ENCODE measurements at places on chromosomes 12 and 14.

DNA sequence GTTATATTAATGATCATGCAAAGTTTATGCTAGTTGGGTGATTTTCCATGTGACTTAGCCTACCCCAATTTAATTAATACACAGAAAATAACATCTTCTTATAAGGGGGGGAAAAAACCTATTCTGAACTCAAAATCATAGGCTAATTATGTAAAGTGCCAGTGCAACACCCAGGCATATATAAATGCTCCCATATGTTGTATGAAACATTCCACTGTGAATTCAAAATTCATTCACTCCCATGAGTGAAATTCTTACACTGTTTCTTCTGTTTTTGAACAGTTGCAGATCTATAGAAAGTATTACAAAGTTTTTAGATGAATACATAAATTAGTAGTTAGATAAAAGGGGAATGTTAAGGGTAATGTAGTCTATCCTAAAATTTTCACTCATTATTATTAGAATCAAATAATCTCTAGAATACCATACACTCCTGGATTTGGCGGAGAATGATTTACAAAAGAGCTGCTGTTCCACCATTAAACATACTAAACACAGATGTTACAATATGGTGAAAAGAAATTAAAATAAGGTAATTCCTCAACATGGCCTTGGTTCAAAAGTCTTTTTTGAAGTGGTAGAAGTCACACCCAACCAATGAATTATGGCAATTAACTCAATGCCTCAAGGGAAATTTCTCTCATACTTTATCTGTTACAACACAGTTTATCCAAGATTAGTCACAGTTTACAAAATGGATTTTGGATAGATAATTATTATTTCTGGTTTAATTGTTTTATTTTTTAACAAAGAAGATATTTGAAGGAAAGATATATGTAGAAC is 454.1 kb upstream of the FLRT2 start:
- no peak for DNase-seq

- no peak for DNase-seq
Measured at GRCh38 chr12:54829511-54829910, 24.8 kb upstream of the MUCL1 start.

GRCh38 chr12:108611884-108612415 is 14.1 kb upstream of the TMEM119 start:
- peak; percentile 69 for DNase-seq

DNA sequence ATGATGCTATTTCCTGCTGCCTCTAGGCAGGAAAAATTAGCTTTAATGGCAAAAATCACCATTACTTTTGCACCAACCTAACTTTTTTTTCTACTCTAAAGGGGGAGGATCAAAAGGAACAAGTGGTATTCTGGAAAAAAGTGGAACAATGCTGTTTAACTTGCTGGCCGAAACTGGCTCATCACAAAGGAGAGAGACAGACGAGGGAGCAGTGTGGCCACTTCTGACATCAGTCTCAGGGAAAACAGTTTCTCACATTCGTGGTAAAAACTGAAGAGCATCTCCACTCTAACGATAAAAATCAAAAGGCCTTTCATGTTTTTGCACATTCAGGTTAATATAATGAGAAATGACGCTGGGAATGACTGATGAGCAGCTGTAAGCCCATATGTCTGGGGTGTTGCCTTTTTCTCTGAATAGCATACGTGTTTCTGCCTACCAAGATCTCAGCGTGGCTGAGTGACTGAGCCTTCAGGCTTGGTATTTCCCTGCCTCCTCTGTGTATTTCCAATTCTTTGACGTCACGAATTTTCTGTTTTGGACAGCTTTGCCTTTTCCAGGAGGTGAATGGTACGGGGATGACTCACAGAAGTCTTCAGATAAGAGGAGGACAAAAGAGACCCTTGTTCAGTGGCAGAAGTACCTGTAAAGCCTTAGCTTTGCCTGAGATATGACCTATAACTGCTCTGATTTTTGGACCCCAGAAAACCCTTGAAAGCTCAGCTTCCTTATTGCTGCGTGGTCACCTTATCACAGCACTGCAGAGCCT is 358.8 kb downstream of the GLT1D1 start:
- no peak for DNase-seq

DNA sequence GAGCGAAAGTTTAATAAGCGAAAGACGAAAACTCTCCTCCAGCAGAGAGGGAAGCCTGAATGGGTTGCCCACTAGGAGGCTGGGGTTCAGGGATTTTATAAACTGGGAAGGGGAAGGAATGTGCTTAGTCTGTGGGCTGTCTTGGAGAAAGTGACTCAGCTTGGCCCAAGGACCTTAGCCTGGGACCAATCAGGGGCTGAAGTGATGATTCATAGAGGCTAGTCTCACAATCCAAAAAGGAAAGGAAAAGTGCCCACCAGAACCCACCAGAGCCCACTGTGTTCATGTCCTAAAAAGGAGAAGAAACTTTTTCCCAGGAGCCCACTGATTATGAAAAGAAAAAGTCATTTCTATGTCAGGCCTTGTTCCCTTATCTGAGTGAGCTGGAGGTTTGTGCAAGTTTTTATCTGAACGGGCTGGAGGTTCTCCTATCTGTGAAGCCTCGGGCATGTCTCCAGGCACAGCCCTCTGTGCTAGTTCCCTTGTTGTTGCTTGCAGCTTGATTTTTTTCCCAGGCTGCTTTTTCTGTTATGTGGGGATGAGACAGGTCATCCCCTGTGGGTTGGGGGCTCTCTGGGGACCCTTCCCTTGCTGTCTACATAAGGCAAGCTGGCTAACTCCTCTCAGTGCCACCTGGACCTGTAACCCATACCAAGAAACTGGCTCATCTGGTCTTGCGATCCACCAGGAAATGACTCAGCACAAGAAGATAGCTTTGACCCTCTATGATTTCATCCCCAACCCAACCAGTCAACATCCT is 8.3 kb upstream of the GOLGA5 start:
- DNase-seq = peak; percentile 80

DNA sequence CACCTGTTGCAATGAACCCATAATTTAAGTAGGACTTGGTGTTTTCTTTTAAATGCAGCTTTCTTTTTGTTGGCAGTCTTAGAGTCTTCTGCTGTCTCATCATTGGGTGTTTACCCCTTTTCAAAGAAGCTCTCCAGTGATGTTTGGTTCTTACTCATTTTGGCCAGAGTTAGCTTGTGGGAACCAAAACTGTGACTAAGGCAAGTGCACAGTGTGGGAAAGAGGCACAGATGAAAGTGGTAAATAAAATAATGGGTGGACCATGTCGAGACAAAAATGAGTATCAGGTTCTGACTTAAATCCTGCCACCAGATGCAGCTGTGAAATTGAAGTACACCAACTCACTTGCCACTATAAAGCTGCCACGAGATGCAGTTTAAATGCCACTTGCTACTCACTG is 615.4 kb upstream of the MIS18BP1 start:
- DNase-seq = no peak

DNA sequence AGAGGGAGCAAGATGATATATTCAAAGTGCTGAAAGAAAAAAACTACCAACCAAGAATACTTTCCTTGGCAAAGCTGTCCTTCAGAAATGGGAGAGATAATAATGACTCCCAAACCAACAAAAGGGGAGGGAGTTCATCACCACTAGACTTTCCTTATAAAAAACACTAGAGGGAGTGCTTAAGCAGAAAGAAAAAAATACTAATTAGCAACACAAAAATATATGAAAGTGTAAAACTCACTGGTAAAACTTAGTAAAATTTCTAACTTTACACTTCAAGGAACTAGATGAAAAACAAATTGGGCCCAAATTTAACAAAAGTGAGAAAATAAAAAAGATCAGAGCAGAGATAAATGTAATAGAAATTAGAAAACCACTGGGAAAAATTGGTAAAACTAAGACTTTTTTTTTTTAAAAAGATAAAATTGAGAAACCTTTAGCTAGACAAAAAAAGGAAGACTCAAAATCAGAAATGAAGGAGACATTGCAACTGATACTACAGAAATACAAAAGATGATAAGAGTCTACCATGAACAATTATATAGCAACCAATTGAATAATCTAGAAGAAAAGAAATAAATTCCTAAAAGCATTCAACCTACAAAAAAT is 60.4 kb upstream of the FAR2 start:
- no peak for DNase-seq

DNA sequence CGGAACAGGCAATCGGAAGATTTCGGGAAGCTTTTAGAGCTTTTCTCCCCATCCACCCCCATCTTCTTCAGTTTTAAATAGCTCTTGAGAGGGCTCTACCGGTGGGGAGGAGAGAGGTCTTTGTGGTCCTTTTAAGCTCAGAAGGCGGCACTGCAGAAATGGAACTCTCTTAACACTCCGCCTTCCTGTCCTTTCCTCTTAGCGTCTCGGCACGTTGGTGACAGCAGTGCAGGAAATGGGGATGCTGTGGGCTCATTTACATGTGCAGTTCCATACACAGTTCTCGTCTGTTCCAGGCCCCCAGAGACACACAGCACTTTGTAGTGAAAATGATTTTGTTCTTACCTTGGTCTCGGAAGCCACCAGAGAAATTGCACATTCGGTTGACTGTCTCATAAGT is 50.4 kb upstream of the RIN3 start:
- DNase-seq = no peak

GRCh38 chr14:49754570-49755097 is 13.3 kb upstream of the KLHDC2 start:
- no peak for DNase-seq

DNA sequence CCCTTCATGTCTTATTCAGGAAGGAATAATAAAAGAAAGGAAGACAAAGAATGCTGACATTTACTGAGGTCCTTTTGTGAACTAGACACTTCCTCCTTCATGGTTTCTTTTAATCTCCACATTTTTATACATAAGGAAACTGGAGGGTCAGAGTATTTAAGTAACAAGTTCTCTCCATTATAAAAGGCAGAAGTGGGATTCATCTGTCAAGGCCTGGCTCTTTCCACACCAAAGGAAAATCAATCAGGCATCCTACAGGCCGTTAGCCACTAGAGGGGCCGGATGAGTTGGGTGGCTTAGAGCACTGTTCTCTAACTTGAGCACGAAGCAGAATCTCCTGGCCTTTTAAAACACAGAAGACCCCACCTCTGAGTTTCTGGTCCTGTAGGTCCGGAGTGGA is 36.8 kb upstream of the NINJ2 start:
- no peak for DNase-seq

DNA sequence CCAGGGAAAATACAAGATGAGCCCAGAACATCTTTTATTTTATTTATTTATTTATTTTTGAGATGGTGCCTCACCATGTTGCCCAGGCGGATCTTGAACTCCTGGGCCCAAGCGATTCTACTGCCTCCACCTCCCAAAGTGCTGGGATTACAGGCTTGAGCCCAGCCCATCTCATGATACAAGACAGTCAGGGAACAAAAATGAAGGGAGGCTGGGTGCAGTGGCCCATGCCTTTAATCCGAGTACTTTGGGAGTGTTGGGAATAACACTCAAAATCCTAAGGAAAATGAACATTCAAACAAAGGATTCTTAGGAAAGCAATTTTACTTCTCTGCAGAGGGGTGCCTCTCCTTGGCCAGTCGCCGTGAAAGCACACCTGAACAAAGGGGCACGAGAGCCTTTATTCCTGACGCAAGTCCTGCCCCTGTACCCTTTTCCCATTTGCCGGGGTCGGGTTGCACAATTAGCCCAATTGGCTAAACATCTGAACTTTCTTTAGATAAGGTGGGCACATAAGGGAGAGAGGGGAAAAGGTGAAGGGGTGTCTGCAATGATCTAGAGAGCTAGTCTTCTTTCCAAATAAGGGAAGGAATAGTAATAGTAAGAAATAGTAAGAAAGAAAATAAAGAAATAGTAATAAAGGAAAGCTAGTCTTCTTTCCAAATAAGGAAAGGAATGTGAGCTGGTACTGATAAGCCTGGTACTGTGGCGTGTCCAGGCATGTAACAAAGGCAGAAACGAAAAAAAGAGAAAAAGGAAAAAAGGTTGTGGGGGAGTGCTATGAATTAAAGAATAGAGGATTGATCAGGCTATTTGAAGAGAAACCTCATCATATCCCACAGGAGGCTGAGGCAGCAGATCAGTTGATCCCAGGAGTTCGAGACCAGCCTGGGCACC is 13.4 kb downstream of the NCAPD2 start:
- DNase-seq = no peak

DNA sequence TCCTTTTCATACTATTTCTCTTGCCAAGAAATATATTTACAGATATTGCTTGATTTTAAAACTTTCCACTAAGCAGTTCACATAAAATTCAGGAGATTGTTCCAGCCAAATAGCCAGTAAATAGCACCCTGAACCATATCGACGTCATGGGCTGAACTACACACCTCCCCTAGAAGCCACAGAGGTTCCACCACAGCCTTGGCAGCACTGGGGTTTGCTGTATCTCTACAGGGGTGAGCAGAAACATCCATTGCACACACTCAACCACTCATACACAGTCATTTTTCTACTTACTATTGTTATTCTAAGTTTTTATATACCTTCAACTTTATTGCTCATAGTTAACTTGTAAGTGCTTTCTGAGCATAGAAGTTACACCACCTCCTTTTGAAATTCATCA is 8.1 kb upstream of the EIF2S3B start:
- no peak for DNase-seq

DNA sequence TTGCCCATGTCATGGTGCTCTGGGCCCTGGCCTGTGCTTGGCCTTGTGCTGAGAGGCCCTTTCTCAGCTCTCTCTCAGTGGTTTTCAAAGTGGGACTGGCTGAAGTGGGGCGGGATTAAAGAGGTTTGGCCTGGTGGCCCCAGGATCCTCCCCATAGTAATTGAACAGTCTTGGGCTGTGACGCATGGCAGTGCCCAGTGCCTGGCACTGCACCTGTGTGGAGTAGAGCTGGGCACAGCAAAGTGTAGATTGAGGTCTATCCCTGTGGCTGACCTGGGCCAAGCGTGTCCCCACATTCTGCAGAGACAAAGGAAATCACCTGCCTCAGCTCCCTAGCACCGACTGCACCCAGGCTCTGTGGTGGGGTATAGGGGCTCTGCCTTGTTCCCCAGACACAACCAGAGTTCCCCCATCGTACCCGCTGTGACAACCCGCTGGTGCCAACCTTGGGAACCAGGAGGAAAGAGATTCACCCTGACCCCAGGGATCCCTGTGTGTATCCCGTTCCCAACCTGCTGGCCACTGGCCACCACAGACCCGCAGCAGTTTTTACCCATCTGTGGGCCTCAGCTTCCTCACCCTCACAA is 9.9 kb upstream of the CYP46A1 start:
- DNase-seq = no peak

DNA sequence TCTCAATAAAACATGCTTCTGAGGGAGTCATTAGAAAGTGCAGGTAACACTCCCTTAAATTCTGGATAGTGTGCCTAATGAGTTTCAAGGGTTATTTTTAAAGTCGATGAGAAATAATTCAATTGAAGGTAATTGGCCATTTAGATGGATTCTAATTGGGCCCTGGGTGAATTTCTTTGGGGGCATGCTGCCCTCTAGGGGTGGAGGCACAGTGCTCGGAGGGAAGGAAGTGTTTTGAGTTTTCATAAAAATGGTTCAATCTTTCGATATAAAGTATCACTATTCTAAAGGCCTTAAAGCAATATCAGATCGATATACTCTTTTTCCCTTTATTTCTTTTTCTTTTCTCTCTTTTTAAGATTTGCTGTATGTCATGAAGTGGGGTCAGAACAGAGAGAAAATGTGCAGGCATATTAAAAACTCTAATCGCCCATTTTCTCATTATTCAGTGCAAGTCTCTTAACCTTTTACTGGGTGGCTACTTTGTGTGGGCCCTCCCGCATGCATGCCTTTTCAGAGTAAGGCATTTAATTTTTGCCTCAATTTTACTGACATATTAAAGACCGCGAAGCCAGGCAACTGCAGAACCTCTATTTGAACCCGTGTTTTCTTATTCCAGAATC is 25.5 kb downstream of the NKX2-8 start:
- DNase-seq = no peak

Data from HS-5 (cell line).